ENCODE measurements at places on chromosomes 7 and 10. TPM values are rescaled to one million over a fixed set of nuclear protein-coding genes. Genes with fewer than 3 reads are reported as not detected.

DNA sequence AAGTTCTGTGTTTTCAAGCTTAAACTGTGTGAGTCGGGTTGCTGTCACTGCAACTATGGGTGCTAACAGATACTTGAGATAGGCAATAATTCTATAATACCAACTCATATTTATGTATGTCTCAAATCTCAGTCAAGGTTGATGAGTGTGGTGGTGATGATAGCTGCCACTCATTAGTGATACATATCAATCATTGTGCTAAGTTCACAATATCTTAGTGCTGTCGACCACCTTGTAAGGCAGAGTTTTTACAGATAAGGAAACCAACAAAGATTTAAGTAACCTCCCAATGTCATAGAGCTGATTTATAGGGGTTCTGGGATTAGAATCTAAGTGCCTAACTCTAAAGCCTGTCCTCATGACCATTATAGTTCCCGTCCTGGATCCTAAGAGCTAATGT is 82.5 kb downstream of the ELAPOR2 start:
- DNase-seq = no peak

- no peak for DNase-seq
Observed at GRCh38 chr7:96669812-96670211, 39.8 kb downstream of the SEM1 start.

DNA sequence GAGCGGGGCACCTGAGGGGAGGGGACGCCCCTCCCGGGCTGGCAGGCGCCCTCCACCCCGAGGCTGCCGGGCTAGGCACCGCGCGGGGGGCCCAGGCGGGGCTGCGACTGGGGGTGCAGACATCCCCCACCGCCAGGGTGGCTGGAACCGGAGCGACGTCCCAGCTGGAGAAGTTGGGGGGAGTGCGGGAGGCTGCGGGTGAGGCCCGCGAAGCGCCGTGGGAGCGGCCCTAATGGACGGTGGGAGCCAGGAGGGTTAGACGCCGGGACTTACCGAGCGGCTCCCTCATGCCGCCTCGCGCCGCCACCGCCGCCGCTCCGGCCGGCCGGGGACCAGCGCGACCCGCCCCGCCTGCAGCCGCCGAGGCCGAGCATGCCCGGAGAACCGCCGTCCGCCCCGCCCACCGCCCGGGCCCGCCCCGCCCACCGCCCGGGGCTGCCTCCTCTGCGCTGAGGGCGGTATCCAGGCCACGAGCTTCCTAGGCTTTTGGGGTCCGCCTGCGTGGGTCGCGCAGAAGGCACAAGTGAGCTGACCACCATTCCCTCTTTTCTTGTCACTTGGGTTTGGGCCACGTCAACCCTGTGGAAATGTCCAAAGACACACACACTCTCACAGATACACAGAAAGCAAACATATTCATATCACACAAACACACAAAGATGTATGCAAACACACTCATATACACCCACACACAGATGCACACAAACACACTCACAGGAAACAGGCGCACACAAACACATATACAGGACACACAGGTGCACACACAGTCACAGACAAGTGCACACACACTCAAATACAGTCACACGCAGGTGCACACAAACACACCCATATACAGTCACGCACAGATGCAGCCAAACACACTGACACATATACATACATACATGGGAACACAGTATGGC is at the start of gene JCAD:
TSS of gene JCAD (minus strand) at position 378 of the 899 bp plus-strand sequence. CDS start 11,774 bp downstream, outside the sequence.
- DNase-seq = no peak

DNA sequence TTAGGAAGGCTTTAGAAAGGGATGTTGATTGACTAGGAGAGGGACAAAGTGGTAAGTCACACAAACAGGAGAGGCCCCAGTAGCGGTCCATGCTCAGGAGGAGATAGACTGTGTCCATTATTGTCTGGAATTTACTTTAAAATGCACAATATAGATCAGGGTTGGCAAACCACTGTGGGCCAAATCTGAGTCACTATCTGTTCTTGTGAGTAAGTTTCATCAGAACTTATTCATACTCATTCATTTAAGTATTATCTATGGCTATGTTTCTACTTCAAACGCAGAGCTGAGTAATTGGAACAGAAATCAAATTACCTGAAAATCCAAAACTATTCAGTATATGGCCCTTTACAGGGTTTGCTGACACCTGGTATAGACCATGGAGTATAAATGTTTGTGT is 166.5 kb downstream of the COL28A1 start:
- DNase-seq = no peak

VSTM2A gene
- polyA plus RNA-seq = not detected

OR2F1 gene
- polyA plus RNA-seq = not detected

IFIT2 gene
- 2.9 TPM for polyA plus RNA-seq
